ENCODE measurements at places on chromosomes 1 and 21.

- DNase-seq: no peak
These were observed 53.0 kb downstream of the DMRTB1 start for GRCh38 chr1:53511933-53512806.

GRCh38 chr1:209884665-209885117 lies 53.3 kb upstream of the SYT14 start:
- DNase-seq: no peak

GRCh38 chr1:117606649-117607430 lies 992 bp downstream of the TENT5C start:
- peak; percentile 43 for DNase-seq

GRCh38 chr1:204647114-204647804 lies 38.3 kb downstream of the LRRN2 start:
- peak; percentile 85 for DNase-seq

DNA sequence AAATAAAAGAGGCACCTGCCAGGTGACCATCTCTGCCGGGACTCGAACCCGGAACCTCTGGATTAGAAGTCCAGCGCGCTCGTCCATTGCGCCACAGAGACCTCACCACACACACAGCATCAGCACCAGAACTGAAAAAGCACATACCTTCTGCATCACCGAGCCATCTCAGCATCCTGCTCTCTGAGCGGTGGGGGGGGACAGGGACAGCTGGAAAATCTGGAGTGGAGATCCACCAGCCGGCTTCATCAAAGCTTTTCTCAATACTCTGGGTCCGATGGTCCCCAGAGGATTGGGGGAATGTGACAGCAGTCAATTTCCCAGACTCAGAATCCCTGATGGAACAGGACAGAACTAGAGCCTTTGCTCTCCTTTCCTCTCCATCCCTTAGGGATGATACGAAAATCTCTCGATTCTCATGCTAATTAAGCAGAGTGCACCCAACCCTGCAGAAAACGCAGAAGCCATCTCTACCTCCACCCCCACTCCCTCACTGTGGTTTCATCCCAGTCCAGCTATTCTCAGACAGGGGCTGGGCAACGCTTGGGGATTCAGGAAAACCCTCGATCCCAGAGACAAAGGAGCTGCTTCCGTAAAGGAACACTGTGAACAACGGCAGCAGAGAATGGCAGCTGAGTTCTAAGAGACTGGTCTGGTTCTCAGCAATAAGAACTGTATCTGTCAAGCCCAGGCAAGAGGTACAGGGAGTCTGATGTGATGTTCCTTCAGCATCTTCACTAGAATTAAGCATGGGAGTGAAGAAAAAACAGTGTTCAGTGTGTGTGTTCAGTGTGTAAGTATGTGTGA lies 29.6 kb upstream of the CADM3 start:
- peak; percentile 75 for DNase-seq

DNA sequence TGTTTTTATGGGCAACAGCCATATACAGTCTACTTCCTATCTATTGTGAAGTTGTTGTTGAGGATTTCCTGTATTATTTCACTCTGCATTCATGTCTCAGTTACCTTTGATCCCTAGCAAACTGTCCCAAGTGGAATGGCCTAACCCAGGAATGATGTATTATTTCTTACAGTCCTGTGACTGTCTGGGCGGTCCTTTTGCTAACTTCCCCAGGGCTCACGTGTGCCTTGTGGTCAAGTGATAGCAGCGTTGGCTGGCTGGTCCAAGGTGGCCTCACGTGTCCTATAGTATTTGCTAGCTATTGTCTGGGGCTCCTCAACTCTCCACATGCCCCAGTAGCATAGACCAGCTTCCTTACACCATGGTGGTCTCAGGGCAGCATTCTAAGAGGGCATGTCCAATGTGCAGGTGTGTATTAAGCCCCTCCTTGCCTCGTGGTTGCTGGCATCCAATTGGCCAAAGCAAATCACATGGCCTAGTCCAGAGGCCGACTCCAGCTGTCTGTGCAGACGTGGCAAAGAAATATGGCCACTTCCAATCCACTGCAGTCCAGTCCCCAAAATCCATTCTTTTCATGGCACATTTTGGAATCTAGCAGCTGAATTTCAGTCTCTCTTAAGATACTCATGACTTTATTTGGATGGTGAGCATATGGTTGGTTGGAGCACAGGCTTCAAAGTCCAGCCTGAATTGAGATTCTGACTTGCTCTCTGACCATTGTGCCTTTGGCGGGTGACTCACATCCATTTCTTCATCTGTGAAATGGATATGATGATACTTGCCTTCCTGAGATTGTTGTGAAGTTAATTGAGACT lies 94.1 kb downstream of the GALNT2 start:
- DNase-seq: no peak

- no peak for DNase-seq
These were observed 19.0 kb upstream of the C1orf105 start for GRCh38 chr1:172401477-172401876.

GRCh38 chr1:108130794-108131193 lies 69.3 kb downstream of the SLC25A24 start:
- peak; percentile 9 for DNase-seq

GRCh38 chr1:7609311-7609994 lies 161.6 kb upstream of the VAMP3 start:
- no peak for DNase-seq

- DNase-seq: no peak
These were observed 37.0 kb downstream of the COL6A1 start for GRCh38 chr21:46018615-46019014.

DNA sequence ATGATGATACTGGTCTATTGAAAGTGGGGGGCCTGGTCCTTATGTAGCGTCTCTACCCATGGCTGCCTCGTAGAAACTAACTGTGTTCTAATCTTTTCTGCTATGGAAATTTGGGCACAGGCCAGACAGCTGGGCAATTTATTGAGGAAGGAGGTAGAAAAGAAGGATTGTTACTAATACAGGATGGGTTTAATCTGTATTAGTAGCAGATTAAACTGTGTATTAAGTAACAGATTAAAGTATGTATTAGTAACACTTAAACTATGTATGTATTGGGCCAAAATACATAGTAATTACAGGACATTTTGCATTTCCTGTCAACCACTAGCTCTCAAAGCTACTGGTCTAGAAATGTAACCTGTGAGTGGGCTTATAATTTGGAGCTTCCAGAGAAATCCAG lies 142.0 kb downstream of the MAST2 start:
- no peak for DNase-seq

DNA sequence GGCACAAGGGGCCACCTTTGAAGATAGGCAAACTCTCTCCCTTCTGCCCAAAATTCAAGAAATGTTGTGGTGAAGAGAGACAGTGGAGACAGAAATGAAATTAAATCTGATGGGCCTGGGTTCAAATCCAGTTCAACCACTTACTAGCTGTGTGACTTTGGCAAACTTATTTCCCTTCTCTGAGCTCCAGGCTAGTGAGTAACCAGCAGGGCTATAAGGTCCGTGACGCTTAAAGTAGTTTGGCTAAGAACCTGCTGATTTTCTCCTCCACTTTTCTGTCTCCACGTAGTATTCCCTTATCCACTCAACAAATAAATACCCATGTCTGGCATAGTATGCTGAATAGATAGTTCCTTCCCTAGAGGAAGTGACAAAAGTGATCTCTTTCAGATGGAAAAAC lies 1.9 kb downstream of the SLC2A1 start:
- no peak for DNase-seq

DNA sequence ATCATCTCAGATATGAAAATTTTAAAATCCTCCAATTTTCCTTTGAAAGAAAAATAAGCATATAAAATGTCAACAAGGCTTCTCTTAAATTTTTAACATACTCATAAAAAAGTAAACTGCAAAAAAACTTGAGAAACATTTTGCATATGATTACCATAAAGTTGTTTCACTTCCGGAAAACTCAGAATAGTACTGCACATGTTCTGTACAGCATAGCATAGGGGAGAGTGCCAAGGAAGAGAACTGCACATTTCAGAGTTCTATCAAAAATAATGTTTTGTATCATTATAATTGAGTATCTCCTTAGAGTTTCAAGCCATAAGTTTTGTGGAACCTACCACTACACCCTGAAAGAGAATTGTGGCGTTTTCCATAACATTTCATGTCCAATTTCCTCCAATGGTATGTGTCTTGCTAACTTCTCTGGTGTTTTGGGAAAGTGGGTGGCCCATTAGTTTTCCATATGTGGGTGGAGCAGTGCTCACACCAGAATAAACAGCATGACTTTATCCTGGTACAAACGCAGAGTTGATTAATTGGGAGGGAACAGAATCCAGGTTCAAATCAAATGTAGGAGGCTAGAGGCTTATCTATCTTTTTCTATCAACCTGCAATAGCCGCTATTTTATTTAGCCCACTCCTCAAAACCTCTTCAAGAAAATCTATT lies 430.9 kb downstream of the LMO4 start:
- no peak for DNase-seq

DNA sequence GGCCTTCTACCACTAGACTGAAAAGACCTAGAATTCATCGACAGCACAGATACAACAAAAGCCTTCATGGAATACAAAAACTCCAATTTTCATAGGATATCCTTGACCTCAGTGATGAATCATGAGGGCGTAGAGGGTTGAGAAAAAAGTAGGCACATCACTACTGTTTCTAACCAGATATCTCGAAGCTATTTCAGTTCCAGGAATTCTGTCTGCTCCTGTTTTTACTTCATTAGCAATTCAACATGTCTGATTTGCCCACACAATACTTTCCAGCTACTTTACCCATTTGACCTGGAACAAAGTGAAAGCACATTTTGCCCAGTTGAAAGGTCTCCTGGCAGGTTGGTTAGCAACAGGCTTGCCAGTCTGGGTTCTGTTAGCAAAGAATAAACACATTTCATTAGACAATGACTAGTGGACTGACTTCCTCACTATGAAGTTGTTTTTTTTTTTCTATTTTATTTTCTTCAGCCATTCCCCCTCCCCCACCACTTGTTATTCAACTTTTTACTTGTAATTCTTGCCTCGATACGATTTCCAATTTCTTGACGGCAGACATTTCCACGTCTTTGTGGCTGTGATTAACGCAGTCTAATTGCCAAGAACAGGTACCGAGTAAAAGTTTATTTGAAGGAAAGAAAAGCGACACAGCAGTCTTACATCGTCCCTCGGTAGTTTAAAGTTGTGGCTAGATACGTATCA lies 4.0 kb upstream of the ZBTB18 start:
- DNase-seq: no peak

DNA sequence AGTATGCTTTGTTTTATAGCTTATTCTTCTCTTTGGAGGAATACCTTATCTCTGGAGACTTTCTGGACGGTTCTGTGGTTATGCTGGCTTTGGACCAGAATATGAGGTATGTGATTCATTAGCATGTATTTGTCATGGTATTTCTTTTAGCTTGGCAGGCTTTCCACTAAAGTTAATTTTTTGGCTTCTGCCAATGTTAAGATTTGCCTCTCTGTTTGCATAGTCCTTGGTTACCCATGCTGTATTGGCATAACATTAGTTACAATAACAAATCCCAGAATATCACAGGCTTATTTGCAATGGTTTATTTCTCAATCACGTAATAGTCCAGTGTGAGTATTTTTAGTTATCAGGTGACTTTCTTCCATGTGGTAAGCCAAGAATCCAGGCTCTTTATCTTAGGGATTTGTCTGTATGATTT lies 9.7 kb downstream of the ZMPSTE24 start:
- no peak for DNase-seq

DNA sequence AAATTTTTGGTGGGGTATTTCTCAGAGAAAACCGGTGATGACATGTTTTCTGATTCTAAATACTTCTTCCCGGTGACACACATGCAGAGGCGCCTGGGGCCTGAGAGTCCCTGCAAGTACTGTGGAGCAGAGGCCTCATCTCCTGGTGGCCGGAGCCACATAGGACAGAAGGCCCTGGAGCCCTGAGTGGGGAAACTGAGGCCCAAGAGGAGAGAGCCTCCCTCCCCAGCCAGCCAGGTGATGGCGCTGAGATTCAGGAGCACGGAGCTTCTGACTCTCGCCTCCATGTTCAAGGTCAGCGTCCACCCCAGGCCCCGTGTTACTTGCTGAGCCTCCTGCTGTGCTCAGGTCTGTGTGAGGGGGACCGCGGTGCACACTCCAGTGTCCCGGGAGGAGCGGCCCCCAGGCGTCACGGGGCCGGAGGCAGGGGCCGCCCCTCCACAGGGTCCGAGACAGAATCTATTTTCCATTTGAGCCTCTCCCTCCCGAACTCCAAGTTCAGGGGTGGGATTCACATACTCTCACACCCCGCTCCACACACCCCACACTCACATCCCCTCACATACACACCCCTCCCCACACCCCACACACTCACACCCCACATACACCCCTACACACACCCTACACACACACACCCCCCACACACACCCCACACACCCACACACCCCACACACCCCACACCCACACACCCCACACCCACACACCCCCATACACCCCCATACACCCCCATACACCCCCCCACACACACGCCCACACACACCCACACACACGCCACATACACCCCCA lies 43.8 kb downstream of the SLX9 start:
- no peak for DNase-seq

GRCh38 chr1:235287208-235287882 lies 40.6 kb downstream of the ARID4B start:
- peak; percentile 53 for DNase-seq

- no peak for DNase-seq
These were observed 19.1 kb downstream of the ZC3H12A start for GRCh38 chr1:37493336-37494098.

DNA sequence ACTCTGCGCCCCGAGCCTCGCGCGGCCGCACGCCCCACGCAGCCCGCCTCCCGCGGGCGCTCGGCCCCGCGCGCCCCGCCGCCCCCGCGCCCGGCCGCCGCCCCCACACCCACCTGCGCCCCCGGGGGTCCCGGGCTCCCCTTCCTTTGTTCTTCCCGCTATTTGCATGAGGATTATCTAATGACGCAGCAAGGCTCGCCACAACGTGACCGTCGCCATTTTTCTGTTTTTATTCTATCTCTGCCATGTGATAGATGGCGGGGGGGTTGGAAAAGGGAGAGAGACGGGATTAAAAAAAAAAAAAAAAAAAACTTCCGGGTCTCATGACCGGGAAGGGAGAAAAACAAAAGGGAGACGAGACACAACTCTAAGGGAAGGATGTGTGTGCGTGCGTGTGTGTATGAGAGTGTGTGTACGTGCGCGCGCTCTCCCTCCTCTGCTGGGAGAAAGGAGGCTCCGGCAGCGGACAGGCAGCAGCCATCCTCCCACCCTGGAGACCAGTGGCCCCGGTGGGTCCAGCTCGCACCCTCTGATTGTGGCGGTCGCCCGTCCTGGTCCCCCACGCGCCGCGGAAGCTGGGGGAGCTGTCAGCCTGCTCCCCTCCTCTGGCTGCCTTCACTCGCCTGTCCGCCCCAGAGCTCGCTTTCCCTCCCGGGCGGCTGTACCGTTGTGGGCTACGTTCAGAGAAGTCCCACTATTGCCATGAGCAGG lies 80.4 kb upstream of the AK4 start:
- DNase-seq: peak; percentile 97

- DNase-seq: no peak
These were observed 44.0 kb upstream of the TARDBP start for GRCh38 chr1:10968411-10968826.

- DNase-seq: no peak
These were observed 91.6 kb downstream of the KIF26B start for GRCh38 chr1:245246433-245246832.

DNA sequence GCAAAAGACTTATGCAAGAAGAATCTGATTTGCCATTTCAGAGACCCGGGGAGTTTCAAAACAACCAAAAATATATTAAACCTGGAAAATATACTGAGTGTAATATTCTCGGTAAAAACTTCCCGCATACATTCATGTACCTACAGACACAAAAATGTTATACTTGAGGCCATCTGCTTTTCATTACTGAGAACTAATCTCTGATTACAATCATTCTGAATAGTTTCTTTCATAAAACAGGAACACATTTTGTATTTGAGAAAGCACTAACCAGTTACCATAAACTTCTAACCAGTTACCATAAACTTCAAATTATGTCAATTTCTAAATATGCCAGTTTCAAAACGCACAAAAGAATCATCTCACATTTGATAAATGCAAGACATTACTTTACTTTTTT lies 7.8 kb downstream of the ZNHIT6 start:
- DNase-seq: no peak
